Mammary epithelial cell (primary cell): ENCODE measurements at places on chromosomes 4 and X.

GRCh38 chr4:151908734-151909497 lies 148.1 kb upstream of the GATB start:
- DNase-seq, result no peak

GRCh38 chr4:105586638-105587328 lies 34.4 kb downstream of the ARHGEF38 start:
- DNase-seq, result no peak

GRCh38 chr4:38896940-38897339 lies 29.3 kb downstream of the FAM114A1 start:
- DNase-seq, result no peak

DNA sequence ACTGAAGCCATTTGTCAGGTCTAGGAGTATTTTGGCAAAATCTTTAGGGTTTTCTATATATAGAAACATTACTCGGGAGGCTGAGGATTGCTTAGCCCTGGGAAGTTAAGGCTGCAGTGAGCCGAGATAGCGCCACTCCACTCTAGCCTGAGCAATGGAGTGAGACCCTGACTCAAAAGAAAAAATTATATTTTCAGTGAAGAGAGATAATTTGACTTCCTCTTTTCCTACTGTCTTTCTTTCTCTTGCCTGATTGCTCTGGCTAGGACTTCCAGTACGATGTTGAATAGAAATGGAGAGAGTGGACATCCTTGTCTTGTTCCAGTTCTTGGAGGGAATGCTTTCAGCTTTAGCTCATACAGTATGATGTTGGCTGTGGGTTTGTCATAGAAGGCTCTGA lies 44.4 kb downstream of the UCHL1 start:
- DNase-seq, result no peak

DNA sequence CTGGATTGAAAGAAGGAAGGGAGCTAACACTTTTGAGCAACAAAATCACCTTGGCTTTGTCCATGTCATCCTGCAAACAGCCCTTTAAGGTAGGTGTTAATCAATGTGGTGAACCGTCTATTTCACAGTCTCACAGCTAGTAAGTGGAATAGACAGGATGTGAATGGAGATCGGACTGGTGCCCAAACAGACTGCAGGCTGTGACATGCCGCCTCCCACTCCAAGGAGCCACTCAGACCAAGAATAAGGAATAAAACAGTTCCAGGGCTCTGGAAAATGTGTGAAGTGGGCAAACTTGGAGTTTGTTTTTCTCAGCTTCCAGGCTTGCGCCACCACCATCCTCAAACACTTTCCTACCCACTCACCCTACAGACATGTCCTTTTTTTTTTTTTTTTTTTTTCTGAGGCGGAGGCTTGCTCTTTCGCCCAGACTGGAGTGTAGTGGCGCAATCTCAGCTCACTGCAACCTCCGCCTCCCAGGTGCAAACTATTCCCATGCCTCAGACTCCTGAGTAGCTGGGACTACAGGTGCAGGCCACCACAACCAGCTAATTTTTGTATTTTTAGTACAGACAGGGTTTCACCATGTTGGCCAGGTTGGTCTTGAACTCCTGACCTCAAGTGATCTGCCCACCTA lies 57.7 kb upstream of the SEC24B start:
- peak; percentile 45 for DNase-seq

- no peak for DNase-seq
These were observed 13.0 kb downstream of the NSDHL start for GRCh38 chrX:152843852-152844251.

DNA sequence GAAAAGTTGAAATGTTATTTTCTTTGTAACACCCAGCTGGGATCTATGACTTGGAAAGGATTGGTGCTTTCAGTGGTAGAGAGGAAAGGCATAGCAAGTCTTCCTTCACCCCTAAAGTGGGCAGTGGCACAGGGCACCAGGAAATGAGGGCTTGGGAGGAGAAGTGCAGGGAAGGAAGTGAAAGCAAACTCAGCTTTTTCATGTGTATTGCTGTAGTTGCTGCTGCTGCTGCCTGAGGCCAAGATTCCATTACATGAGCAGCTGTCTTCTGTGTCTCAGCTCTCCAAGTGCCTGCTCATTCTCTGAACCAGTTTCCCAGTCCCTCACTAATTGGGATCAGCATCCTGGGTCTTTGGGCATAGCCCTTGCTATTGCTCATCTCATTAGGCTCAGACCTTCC lies 2.6 kb downstream of the HCCS start:
- DNase-seq, result no peak

DNA sequence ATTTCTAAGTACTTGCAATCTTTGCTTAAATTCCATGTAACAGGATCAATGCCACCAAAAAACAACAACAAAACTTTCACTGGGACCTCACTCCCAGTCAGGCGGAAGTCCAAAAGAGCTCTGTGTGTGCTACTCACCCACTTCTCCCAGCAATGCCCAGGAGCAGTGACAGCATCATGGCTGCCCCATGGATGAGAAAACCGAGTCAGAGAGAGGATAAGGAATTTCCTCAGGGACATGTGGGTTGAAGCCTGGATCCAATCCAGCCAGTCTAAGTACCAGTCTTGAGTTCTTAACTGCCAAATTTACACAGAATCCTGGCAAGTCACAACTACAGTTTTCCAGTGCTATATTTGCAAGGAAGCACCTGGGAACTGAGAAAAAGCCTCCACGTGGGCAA lies 64.5 kb downstream of the STX18 start:
- DNase-seq, result no peak

GRCh38 chr4:73919691-73920090 lies 50.5 kb downstream of the CXCL1 start:
- DNase-seq, result peak; percentile 41

DNA sequence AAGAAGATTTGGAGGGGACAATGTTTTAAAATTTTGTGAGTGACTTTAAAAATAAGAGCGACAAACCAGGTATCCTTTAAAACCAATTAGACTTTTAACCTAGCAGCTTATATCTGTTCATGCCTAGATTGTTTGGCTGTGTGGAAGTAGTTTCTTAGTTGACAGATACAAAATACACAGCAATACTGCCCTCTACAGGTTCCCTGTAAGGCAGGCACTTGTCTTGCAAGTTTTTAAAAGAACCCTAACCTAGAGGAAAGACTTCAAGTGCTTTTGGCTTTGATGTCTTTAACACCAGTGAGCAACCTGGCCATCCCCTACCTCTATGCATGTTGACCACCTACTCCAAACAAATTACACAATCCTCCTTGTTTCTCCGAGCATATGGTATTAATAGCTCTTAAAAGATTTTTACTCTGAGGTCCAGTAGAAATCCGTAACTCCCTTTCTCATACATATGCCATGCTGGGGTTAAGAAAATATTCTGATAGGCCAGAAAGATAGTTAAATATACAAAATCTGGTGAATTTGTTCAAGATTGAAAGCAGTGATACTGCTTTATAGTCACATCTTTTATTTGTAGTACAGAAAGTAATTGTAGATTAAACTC lies 273.0 kb downstream of the ARHGAP24 start:
- peak; percentile 51 for DNase-seq

DNA sequence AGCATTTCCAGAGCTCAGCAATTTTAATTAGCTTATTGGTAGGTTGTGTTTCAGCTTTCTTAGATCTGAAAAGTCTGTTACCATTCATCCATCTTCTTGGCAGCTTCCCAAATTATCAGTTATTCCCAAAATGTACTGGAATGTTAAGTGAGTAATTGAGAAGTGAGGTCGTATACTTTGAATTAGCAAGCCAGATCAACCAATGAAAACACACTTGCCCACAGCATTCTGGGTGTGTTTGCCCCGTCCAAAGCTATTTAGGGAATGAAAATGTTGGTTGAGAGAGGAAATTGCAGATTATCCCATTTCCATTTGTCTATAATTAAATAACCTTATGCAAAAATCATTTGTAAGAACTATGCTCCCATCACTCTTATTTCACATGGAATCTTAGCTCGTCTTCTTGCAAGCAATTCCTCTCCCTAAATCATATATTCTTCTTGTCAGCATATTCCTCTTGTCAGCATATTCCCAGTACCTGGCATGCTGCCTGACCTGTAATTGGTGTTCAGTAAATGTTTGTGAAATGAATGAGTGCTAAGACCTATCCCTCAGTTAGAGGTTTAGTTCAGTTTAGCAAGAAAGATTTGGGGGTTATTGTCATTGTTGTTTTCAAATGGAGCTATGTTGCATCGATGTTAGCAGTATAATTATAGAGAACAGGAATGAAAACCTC lies 23.3 kb upstream of the ANTXR2 start:
- DNase-seq, result no peak

DNA sequence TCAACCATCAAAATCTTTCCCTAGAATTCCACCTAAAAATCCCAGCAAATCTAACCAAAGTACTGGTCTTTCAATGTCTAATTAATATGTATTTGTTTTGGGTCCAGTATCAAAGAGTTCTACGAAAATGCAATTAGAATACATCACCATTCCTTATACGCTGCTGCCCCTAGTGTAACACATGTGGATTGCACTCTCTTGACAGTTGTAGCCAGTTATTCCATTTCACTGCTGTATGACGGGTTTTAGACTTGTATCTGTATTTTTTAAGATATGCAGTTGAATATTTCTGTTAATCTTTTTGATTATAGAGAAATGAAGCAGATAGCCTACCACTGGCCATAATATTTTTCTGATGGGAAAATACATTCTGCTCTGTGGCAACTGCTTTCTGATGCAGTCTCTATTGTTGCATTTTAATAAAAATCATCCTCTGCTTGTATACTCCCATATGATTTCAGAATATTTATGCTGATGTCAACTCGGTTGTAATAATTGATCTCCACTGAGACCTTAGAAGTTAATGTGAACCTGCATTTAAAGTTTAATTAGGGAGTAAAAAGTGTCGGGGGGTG lies 17.1 kb upstream of the PAGE2B start:
- peak; percentile 9 for DNase-seq

DNA sequence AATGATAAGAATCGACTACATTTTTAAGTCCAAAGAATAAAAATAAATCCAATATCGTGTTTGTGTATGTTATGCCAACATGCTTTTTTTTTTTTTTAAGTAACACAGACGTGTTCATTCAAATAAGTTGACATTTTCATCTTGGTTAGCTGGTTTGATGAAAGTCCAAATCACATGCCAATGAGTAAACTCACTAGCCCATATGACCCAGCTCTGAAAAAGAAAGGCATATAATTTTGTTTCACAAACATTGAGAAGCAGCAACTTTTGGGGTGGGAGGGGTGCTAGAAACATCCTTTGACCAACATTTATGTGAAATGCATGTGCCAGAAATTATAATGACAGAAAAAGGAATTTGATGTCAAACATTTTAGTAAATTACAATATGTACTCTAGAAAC lies 61.6 kb upstream of the SPP1 start:
- no peak for DNase-seq

DNA sequence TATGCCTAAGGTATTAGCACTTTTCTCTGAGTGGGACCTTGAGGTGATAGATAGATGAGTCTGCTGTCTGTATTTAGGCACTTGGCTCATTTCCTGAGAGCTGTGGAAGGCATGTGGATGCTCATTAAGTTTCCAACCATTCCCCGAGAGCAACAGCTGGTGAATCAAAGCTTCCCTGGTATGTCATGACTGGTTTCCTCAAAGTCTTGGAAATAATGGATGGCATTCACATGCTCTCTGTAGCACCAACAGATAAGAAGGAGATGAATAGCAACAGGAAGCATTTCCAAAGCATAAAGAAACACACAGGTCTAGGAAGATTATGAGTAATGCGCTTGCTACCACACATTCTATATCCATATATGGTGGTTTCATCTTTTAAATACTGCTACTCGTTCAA lies 118.3 kb upstream of the ETNPPL start:
- peak; percentile 38 for DNase-seq

- DNase-seq, result no peak
These were observed 2.8 kb upstream of the ARHGAP4 start for GRCh38 chrX:153928846-153929245.

GRCh38 chrX:53940180-53940579 lies 104.1 kb downstream of the PHF8 start:
- no peak for DNase-seq

DNA sequence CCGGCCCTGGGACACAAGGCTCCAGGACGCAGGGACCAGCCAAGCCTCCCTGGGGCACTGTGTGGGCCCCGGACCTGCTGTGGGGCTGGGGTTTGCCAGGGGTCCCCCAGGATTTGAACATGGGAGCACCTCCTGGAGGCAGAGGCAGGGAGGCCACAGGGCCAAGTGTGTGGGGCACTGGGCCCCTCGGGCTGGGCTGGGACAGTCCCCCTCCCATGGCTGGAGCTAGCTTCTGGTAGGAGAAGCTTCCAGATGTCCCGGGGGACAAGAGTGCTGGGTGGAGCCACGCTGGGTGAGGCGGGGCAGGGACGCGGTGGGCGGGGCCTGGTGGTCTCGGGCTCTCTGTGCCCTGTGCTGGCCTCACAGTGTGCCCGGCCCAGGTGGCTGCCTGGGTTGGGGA lies 18.6 kb downstream of the FGFRL1 start:
- DNase-seq, result no peak

DNA sequence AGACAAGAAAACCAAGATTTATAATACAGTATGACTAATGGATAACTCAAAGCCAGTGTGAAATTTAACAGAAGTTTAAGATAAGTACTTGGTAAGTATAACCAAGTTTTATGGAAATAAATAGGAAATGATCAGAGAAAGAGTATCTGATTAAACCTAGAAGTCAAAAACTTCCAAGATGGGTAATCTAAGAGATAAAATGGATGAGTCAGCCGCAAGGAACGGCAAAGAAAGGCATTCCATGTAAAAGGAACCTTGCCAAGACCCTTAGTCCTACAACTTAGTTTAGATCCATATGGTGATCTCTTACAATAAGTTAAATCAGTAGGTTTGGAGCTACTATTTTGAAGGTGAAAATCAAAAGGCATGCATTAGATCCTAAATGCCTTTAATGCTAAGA lies 34.8 kb downstream of the LIN54 start:
- no peak for DNase-seq

DNA sequence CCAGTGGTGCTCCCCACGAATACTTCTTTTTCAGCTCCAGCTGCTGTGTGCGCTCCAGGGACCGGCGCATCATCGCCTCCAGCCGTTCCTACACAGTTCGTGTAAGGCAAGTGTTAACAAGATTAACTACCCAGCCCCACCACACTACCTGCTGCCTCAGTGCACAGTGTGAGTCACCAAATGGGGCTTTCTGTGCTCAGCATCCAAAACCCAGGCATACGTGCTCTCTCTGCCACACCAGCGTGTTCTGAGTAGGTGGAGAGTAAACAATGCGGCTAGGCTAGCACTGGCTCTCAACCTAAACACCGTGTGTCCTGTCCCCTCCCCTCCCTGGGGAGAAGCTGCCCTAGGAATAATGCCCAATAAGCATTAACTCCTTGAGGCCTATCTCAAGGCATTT lies 60.0 kb downstream of the MAP7D2 start:
- DNase-seq, result peak; percentile 90

- no peak for DNase-seq
These were observed 105.6 kb downstream of the DKK2 start for GRCh38 chr4:106930522-106930921.
